CD4-positive, alpha-beta T cell treated with Interleukin-17A for 4 hours (primary cell): ENCODE measurements at places on chromosomes 3 and 15.

GRCh38 chr3:135106445-135106844, 311.4 kb downstream of the EPHB1 start:
- no peak for DNase-seq

GRCh38 chr15:67911727-67912126, 71.9 kb upstream of the RNU6-1 start:
- no peak for DNase-seq

- DNase-seq: no peak
Measured at GRCh38 chr15:52486003-52486996, 42.4 kb downstream of the MYO5A start.

DNA sequence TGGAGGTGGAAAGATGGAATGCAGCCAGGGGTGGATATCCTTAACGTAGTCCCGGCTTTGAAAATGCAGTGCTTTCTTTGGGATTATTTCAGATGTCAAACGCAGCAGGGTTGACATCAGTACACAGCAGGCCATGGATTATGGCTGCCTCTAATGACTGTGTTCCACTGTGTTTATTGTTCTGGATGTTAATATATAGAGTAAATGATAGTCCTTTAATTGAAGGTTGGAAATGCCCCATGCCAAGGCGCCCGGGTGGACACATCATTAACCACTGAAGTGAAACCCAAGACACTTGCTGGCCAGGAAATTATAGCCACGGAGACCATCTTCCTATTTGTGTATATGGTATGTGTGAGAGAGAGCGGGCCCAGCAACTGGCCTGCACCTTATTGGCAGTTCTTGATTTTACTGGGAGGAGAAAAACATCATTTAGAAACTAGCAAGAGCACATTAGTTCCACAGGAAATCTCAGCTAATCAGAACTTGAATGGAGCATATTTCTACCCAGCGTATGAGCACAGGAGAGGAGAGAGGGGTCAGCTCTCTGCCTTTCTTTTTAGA, 254.9 kb upstream of the RASGRP1 start:
- DNase-seq: no peak

- DNase-seq: no peak
Measured at GRCh38 chr15:40151991-40152390, 8.9 kb upstream of the BUB1B start.

GRCh38 chr3:167835953-167836352, 100.4 kb downstream of the SERPINI1 start:
- no peak for DNase-seq
